Stimulated activated CD4-positive, alpha-beta T cell treated with anti-CD3 and anti-CD28 coated beads, Interleukin-1b, Interleukin-23, amount 100 ng/mL, for 1 hour (primary cell): ENCODE measurements at places on chromosomes 12 and 14.

GRCh38 chr14:106840991-106841390 lies 1314.6 kb downstream of the TMEM121 start:
- no peak for DNase-seq

DNA sequence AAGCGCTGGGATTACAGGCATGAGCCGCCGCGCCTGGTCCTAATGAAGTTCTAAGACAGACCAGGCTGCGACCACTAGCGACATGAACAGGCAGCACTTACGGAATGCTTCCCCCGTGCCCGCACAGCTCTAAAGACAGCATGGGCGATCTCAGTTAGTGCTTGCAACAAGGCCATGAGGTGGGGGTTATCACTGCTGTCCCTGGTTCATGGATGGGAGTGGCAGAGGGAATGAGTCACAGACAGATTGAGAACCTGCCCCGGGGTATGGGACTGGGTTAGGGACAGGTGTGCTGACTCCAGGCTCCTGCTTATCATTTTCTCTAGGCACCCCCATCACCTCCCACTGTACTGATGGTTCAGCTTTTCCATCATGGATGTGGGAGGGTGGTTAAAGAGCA lies 160.9 kb downstream of the VRK1 start:
- DNase-seq: no peak

DNA sequence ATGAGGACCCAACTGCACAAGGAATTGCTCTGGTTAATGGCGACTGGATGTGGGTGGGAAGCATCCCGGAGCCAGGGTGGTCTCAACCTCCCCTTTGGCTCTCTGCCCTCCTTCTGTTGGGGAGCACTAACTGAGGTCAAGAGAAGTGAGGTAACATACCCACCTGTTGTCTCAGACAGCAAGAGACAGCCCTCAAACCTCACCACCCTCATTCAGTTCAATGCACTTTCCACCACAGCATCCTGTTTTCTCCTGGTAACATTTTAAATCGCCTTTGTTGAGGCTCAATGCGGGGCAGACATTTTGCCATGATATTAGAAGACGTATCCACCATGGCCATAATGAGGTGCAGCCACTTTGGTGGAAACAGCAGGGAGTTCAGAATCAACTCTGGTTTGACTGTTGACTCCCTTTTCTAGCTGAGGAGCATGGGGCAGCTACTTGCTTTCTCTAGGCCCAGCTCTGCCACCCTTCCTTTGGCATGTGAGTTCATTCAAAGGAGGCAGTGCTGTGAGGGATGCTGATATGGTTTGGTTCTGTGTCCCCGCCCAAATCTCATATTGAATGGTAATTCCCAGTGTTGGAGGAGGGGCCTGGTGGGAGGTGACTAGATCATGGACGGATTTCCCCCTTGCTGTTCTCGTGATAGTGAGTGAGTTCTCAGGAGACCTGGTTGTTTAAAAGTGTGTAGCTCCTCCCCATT lies 338.6 kb downstream of the PCNX1 start:
- DNase-seq: no peak

DNA sequence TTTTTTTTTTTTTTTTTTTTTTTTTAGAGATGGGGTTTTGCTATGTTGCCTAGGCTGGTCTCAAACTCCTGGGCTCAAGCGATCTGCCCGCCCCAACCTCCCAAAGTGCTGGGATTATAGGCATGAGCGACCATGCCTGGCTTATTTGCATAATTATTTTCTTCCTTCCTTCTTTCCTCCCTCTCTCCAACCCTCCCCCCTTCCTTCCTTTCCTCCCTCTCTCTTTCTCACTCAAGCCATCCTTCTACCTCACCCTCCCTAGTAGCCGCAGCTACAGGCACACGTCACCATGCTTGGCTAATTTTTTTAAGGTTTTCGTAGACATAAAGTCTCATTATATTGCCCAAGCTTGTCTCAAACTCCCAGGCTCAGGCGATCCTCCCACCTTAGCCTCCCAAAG lies 83.8 kb downstream of the PEBP1 start:
- DNase-seq: no peak

GRCh38 chr12:46977871-46978375 lies 101.5 kb upstream of the PCED1B start:
- no peak for DNase-seq

GRCh38 chr12:65557438-65558181 lies 266.7 kb upstream of the HMGA2 start:
- DNase-seq: no peak

- no peak for DNase-seq
Observed at GRCh38 chr12:94761559-94761958, 111.2 kb upstream of the TMCC3 start.

GRCh38 chr12:110819646-110820045 lies 27.1 kb upstream of the CCDC63 start:
- no peak for DNase-seq

DNA sequence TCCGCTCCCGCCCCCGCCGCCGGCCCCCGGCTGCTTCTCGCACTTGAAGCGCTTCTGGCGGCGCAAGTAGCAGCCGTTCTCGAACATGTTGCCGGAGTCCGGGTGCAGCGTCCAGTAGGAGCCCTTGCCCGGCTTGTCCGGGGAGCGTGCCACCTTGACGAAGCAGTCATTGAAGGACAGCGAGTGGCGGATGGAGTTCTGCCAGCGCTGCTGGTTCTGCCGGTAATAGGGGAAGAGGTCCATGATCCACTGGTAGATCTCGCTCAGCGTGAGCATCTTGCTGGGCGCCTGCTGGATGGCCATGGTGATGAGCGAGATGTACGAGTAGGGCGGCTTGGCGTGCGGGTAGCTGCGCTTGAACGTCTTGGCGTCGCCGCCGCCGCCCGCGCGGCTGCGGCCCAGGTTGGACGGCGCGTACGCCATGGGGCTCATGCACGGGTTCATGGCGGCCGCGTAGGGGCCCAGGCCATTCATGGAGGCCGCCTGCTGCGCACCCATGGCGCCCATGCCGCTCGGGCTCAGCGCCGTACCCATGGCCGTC lies 3.0 kb downstream of the FOXA1 start:
- DNase-seq: no peak

- DNase-seq: no peak
Observed at GRCh38 chr14:53500191-53500590, 347.1 kb upstream of the DDHD1 start.

GRCh38 chr12:93043192-93043876 lies 114.2 kb upstream of the EEA1 start:
- DNase-seq: no peak
